Common myeloid progenitor, CD34-positive (primary cell): ENCODE measurements at places on chromosomes 4 and X.
A peak's percentile ranks its signal among the peaks of the same experiment; 100 is the strongest.

GRCh38 chr4:16636304-16636703 lies 262.1 kb downstream of the LDB2 start:
- DNase-seq, result no peak

- no peak for DNase-seq
Measured at GRCh38 chrX:94511564-94511963, 837.6 kb downstream of the FAM133A start.

GRCh38 chr4:6824071-6824470 lies 41.5 kb downstream of the KIAA0232 start:
- DNase-seq, result no peak

GRCh38 chrX:1802912-1803311 lies 188.1 kb downstream of the ASMT start:
- DNase-seq, result no peak

- no peak for DNase-seq
Measured at GRCh38 chrX:27815209-27815608, 7.4 kb downstream of the MAGEB10 start.

GRCh38 chr4:121143131-121143530 lies 21.0 kb downstream of the TNIP3 start:
- DNase-seq, result no peak

DNA sequence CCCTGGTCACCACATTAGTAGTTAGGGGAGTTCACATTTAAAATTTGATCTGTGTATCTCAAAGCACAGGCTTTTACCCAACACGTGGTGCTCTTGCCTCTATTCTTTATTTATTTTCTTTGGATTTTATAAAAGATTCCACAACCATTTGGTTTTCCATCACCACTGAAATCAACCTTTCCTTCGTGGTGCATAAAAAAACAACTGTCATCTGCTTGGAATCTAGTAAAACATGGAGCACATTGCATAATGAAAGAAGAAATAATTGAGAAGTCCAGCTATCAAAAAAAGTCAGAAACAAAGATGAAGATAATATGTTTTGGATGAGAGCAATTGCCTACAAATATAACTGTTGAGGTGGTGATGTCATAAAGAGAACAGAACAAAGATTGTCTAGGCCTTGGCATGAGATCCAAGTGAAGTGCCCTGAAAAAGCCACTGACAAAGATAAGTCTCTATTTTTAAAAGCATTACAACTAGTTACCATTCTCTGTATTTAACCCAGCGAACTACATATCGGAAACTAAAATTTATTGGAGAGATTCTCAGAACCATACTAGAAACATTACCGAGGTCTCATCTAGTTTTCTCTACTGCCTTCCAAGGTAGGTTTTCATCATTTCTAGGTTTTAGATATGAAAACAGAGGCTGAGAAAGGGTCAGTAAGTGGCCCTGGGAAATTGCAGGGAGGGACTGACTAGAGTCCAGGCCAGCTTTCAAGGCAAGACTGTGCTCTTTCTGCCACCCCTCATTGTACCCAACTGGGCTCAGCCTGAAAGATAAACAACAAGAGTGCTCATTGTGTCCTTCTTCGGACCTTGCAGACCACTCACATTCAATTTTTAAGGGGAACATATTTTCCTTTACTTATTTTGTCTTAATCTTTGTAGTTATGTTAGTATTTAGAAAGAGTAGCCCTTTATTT lies 127.3 kb downstream of the MAD2L1 start:
- DNase-seq, result no peak

DNA sequence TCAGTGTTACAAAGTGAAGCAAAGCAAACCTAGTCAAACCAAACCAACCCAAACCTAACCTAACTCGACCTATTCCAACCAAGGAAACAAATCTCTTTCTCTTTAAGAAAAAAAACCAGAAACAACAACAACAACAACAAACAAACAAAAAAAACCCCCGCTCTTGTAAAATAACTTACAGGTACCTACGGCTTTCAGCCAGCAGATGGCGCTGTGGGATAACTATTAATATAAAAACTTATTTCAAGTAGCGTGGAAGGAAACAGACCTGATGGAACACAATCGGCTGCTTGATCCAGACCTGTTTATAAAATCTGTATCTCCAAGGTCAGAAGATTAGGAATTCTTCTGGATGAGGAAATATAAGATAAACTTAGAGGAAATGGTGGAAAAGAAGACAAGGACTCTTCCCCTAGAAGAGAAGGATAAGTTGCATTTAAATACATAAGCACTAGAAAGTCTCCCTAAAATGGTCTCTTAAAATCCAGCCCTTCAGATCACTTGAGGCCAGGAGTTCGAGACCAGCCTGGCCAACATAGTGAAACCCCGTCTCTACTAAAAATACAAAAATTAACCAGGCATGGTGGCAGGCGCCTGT lies 34.4 kb upstream of the CDKL5 start:
- DNase-seq, result peak; percentile 80

- no peak for DNase-seq
Measured at GRCh38 chr4:74501579-74501978, 56.6 kb downstream of the AREG start.

GRCh38 chrX:30679369-30679768 lies 26.1 kb downstream of the GK start:
- DNase-seq, result no peak

- peak; percentile 87 for DNase-seq
Measured at GRCh38 chr4:109548655-109549054, 11.4 kb upstream of the MCUB start.

DNA sequence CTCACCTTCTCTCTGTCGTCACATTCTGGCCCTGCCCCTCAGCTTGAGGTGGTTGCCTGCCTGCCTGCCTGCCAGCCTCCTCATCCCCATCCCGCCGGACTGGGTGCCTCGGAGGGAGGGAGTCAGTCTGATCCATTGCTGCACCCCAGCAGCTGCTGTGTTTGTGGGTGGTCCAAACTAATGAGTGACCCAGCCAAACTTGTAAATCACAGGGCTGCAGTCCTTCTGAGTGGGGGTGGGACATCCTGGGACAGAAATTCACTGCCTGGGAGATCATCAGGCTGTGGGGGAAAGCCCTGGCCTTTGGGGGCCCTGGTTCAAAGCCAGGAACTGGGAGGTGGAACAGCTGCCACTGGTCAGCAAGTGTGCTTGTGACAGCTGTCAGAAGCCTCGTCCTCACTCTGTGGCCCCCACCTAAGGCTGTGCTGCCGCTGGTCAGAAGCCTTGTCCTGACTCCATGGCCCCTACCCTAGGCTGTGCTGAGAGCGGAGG lies 5.6 kb downstream of the GPR78 start:
- no peak for DNase-seq

- DNase-seq, result no peak
Measured at GRCh38 chr4:99207911-99208718, 10.9 kb downstream of the ADH6 start.

DNA sequence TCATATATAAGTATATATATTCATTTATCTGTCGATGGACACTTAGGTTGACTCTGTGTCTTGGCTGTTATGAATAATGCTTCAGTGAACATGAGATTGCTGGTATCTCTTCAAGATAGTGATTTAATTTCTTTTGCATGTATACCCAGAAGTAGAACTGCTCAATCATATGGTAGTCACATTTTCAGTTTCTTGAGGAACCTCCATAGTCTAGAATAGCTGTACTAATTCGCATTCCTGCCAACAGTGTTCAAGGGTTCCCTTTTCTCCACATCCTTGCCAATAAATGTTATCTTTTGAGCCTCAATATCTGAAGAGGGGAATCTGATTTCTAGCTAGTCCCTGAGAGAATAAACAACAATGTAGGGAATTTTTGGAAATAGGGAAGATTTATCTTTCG lies 32.4 kb upstream of the CCNG2 start:
- DNase-seq, result no peak

DNA sequence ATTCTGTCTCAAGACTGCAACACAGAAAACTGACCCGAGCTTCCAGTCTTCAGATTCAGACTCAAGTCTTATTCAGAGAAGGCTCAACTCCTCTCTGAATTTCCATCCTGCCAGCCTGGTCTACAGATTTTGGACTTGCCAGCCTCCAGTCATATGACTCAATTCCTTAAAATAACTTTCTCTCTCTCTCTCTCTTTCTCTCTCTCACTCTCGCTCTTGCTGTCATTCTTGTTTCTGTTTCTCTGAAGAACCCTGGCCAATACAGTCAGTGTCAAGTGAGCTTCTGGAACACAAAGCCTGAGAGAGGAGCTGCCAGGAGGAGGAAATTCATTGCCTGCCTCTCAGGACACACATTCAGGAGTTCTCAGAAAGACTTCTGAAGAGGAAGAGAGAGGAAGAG lies 154.9 kb downstream of the PARM1 start:
- DNase-seq, result no peak

- DNase-seq, result no peak
Measured at GRCh38 chrX:147191361-147191760, 376.8 kb upstream of the CXorf51A start.

DNA sequence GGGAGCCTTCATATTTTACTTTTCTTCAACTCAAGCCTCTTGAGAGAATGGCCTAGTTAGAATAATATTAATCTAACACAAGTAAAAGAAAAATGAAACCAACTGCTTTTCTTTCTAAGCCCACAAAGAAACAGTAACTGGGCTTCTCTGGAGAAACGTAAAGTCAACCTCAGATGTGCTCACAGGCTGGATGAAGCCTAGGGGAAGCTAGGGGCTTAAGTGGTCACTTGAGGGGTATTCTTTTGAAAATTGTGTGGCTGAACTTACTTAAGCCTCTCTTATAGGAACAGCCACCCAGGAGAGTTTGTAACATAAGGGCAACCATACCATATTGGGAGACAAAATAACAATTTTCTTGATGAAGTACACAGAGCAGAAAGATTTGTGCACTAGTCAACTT lies 279.0 kb downstream of the SPRY1 start:
- DNase-seq, result no peak

DNA sequence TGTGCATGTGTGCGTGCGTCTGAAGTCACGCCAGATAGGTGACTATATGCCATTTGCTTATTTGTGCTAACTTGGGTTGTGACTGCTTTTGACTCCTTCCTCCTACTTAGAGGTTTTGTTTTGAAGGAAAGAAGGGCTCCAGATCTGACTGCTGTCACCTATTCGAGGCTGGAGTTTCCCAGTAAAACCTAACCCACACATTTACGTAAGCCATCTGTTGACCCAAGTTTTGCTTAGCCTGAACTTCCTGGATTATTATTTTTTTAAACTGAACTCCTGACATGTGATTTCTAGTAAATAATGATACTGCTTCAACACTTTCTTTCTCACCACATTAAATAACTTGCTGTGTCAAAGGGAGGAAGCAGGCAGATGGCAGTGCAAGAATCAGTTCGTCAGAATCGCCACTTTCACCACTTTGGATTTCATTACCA lies 41.5 kb downstream of the DTHD1 start:
- peak; percentile 85 for DNase-seq

GRCh38 chr4:70277121-70277520 lies 34.7 kb downstream of the CSN3 start:
- no peak for DNase-seq

DNA sequence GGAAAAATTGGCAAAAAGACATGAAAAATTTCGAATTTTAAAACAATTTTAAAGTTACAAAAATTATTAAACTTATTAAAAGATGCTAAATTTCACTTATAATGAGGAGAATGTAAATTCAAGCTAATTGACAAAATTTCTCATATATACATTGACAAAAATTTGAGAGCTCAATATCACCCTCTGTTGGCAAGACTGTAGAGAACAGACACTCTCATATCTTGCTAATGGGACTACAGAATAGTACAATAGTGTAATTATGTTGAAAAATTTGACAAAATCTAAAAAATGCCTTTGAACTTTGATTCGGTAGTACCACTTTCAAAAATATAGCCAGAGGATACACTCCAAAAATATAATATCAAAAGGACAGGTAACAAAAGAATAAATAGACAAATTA lies 29.8 kb downstream of the DCAF8L2 start:
- DNase-seq, result peak; percentile 1

DNA sequence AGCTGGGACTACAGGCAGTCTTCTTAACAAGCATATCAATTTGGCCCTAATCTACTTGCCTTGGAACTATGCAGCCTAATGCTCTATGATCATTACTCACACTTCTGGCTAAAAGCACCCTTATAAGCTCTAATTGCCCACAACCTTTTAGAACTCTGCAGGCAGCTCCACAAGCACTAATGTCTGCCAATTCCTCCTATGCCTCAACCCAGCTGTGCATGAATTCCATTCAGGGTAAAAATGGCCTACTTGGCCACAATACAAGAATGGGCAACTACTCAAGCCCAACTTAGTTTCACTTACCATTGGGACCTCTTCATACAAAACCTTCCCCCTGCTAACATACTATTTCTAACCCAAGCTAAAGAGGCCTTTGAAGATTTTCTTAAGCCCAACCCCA lies 51.7 kb downstream of the ZNF718 start:
- no peak for DNase-seq

- peak; percentile 48 for DNase-seq
Measured at GRCh38 chrX:107978707-107979307, 3.4 kb downstream of the TEX13B start.

GRCh38 chr4:3810796-3811485 lies 44.8 kb downstream of the ADRA2C start:
- DNase-seq, result no peak

GRCh38 chr4:112897543-112897942 lies 151.9 kb upstream of the ANK2 start:
- no peak for DNase-seq

- peak; percentile 22 for DNase-seq
Measured at GRCh38 chr4:6332042-6332668, 62.5 kb downstream of the WFS1 start.

DNA sequence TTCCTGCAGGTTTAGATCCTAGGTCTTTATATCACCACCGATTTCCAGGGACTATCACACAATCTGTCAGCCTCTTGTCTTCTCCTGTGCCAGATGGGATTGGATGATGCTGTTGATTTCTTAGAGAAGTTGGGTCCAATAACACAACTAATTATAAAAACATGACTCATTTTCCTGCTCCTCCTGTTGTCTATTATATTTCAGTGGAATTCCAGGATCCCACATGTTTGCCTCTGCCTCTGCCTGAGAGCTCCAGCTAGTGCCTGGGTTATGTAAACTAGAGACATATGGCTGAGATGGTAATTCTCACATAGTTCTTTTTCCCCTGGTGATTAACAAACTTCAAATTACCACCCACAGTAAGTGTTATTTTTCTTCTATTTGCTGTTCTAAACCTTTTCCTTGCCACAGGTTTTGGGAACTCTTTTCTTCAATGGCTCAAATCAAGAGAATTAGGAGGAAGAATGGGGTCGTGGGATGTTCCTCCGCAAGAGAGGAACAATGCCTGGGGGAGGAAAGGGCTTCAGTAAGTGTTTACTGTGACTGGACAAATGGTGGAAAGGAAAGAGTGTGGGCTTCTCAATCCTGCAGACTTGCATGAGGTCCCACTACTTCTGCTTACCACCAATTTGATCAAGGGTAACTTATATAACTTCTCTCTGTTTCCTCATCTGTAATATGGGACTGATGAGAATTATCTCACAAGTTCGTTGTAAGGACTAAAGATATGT lies 3.4 kb upstream of the HOPX start:
- no peak for DNase-seq

DNA sequence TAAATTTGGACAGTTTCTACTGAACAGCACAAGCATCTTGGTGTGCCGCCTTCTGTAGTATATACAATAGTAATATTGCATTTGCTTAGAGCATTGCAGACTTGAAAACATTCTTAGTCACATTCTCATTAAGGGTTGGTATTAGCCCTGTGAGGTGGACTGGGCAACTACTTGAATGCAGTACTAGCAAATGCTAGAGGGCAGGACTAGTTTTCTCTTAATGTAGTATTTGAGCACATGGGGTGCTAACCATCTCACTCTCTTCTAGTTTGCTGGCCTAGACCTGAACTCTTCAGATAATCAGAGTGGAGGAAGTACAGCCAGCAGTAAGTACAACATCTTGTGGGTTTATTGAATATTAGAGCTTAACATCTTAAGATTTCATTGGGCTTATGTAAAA lies 3.2 kb downstream of the DDX3X start:
- DNase-seq, result no peak
